GM12891 (cell line): ENCODE measurements at places on chromosomes 1 and 21.

- DNase-seq: no peak
These were observed 269.4 kb downstream of the PTGER3 start for GRCh38 chr1:70778056-70778762.

- no peak for DNase-seq
These were observed 9.1 kb downstream of the C1orf226 start for GRCh38 chr1:162390396-162391185.

- no peak for DNase-seq
These were observed 19.9 kb upstream of the SLC35F3 start for GRCh38 chr1:233884461-233885151.

DNA sequence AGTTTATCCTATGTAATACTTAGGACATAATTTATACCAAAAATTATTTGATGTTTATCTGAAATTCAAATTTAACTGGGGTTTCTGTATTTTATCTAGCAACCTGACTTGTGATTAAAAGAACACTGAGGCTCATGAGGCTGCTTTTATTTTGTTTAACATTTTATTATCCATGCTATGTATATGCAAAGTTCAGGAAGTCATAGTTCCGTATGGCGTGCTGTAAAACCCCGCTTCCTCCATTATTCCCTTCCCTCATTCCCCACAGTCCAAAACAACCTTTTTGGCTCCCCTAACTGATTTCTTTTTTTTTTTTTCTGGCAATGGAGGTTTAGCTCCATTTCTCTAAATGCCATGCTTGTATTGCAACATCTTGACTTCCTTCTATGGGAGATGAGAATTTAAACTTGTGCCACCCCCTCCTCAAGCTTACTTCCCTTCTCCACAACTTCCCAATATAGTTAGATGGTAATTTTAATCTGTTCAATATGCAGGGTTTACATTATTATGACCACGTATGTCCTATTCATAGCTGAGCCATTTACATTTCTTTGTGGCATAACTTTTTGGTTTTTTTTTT is 138.0 kb upstream of the DNAH14 start:
- DNase-seq: no peak

DNA sequence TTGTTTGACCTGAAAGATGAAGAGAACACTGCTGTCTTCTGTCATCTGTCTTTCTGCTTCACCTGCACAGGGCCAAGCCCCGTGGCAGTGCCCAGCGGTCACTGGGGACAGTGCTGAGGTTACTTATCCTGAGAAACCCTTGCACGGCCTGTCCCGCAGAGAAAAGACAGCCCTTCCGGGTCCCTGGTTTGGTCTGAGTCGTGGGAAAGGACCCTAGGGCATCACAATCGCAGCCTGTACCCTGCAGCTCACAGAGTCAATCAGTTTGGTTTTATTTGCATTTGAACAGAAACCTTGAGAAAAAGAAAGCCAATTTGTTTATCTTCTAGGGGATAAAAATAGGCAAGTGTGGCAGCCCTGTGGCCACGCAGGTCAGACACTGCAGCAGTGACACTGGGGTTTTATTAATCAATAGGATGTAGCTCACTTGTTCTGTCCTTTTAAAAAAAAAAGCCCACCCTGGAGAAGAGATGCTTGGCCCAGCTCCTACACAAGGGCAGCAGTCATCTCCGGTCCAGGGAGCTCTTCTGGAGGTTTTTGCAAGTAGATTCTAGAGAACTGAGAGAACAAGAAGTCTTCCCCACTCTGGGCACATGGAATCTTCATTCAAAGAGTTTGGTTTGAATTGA is 120.0 kb downstream of the PEX14 start:
- no peak for DNase-seq

- no peak for DNase-seq
These were observed 197.6 kb upstream of the DMRTA2 start for GRCh38 chr1:50620680-50621329.

DNA sequence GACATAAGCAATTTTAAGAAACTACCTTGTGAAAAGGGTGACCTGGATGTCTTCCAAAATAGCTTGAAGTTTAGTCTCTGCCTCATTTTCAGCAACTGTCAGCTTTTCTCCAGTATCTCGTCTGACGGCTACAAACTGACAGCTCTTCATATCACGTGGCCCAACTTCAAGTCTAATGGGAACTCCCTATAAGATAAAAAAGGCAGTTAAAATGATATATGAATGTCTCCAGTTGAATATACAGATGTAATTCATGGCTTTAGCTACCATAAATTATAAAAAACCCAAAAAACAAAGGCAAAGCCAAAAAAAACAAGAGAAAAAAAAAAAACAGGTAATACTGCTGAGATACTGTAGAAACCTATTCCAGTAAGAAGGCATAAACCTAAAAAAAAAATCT is 44.9 kb upstream of the SLC30A10 start:
- no peak for DNase-seq

DNA sequence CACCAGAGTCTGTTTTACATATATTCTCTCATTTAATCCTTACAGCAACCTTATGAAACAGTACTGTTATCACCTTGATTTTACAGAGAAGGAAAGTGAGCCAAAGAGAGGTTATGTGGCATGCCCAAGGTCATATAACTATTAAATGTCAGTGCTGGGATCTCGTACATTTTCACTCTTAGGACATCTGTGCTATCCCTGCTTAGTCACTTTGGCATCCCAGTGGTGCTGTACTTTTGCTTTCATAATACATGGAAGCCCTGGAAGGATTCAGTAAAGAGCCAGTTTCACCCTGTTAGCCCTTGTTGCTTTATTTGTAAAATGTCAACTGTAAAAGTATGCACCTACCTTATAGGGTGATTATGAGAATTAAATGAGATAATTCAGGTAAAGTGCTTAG is 104.4 kb downstream of the NFIA start:
- DNase-seq: no peak

- DNase-seq: no peak
These were observed 10.1 kb upstream of the CPT2 start for GRCh38 chr1:53186533-53186932.

GRCh38 chr1:5998906-5999301 is 6.7 kb upstream of the NPHP4 start:
- DNase-seq: no peak

DNA sequence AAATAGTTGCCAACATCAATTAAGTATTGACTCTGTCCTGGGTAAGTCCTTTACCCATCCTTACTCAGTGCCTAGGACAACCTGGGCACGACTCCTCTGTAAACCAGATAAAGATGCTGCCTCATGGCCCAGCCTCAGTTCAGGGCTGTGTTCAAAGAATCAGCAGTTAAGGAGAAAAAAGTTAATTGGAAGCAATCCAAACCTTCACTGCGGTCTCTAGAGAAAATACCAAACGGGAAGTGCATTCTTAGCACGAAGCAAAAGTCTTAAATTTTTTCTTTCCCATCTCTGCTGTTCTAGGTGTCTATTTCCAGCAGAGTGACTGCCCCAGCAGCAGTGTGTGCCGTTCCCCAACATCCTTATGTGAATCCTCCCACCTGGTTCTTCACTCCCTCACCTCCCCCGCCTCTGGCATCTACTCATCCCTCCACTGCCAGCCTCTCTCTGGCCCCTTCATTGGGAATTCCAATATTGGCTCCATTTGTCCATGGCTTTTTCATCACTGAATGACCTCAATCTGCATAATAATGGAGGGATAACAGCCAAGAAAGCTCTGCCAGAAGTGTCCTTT is 23.2 kb downstream of the KANK4 start:
- no peak for DNase-seq

DNA sequence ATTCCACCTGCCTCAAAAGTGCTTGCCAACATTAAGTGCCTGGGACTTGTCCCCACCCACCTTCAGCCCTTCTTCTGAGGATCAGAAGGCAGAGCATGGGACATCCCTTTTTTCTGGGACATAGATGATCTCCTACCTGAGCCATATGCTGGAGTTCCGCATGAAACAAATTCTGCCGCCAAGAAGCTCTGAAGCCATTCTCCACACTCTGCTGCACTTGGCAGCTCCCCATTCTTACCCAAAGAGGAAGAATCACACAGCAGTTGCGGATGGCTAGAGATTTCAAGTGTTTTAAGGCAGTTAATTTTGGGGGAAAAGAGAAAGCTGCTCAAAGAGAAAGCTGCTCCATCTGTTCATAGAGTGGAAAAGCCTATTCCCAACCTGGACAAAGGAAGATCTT is 197.3 kb upstream of the COA6 start:
- DNase-seq: no peak

- DNase-seq: no peak
These were observed 43.3 kb downstream of the JAM2 start for GRCh38 chr21:25682382-25682781.

GRCh38 chr1:29202053-29202452 is 20.4 kb upstream of the SRSF4 start:
- no peak for DNase-seq

DNA sequence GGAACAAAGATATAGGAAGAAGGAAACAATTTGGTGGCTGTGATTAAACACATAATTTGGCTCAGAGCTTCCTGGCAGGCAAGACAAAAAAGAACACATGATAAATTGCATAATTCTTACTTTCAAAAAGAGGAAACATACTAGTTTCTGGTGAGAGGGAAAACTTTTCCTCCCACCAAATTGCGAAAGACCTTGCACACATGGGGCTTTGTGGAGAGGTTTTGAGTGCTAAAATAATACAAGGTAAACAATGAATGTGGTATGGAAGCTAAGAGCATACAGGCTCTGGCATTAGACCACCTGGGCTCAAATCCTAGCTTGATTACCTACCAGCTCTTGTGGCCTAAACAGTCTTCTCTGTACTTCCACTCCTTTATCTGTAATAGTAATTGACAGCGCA is 140.2 kb upstream of the HOOK1 start:
- no peak for DNase-seq

- DNase-seq: no peak
These were observed 109.3 kb downstream of the TNFSF18 start for GRCh38 chr1:172941471-172941870.

DNA sequence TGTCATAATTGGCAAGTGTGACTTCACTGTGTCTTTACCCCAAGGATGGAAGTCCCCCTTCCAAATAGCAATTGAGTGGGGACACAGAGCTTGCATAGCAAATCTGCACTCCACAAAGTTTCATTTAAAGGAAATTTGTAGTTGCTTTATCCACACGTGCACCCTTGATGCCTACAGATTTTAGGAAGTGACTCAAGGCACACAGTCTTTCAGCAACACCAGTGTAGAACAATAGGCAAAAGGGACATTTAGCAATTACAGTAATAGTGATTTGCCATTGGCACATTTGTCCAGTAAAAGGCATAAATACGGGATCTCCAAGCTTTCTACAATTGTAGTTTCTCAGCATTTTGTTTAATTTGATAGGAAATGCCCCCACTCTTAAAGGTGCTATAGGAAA is 43.4 kb upstream of the KAZN start:
- DNase-seq: no peak

- no peak for DNase-seq
These were observed 17.1 kb downstream of the SOAT1 start for GRCh38 chr1:179310721-179311120.

DNA sequence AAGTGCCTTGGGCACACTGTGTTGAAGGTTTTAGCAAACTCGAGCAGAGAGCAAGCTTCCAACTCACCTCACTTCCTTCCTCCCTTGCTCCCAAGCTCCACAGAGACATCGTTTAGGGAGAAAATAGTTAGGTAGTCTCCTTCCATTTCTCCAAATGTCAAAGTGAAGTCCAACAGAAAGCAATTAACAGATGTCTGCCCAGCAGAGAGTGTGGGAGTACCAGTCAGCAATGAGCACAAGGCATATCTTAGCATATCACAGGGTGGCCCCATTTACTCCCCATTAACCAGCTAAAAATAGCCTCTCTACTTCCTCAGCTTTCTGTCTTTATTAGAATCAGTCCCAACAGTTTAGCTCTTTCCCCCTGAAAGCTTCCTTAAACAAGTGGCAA is 334.2 kb upstream of the CAMK1G start:
- DNase-seq: no peak

DNA sequence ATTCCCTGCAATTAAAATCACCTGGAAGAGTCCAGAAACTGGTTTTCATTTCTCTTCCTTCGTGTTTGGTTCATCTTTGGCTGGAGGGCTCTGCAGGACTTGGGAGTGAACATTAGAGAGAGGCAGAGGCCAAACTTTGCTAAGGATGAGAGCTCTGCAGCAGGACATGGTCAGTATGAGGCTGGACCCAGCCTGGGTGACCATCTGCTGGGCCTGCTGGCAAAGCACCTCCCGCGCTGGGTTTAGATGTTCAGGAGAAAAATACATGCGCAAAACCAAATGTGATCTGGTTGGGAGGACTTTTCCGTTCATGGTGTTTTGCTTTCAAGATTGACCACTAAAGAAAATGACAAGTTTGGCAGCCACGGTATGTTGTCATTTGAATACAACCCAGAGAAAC is 15.9 kb downstream of the KAZN start:
- DNase-seq: no peak

- no peak for DNase-seq
These were observed 169.1 kb upstream of the SYT6 start for GRCh38 chr1:114322734-114323133.

DNA sequence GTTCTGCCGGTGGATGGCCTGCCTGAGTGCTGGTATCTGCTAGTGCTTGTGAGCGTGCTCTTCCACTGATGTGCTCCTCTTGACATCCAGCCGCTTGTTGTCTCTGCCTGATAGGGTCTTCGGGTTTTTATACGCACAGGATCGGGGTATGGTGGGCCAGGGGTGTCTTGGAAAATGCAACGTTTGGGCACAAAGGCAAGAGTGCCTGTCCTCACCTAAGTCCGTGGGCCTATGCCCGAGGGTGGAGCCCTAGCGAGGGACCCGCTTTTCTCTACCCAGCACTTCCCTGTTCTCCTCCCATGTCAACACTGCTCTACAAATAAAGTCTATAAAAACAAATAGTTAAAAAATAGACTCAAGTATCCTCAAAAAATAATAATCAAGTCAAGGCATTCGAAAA is 1007.8 kb downstream of the PLA2G4A start:
- no peak for DNase-seq
